ENCODE measurements at places on chromosomes 11 and 22.

- DNase-seq: no peak
Observed at GRCh38 chr22:24736526-24737053, 37.9 kb downstream of the PIWIL3 start.

DNA sequence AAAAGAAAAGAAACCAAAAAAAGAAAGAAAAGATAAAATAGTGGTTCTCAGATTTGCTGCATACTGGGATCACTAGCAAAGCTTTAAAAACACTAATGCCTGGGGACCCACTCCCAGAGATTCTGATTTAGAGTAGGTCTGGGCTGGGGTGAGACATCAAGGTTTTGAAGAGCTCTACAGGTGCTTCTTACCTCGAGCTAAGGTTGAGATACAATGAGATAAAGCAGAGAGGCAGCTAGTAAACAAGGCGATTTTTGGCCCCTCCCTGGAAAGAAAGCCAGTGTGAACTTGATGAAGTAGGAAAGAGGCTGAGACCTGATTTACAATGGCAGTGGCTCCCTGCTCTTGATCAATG lies 327.6 kb upstream of the CCDC90B start:
- DNase-seq: no peak

DNA sequence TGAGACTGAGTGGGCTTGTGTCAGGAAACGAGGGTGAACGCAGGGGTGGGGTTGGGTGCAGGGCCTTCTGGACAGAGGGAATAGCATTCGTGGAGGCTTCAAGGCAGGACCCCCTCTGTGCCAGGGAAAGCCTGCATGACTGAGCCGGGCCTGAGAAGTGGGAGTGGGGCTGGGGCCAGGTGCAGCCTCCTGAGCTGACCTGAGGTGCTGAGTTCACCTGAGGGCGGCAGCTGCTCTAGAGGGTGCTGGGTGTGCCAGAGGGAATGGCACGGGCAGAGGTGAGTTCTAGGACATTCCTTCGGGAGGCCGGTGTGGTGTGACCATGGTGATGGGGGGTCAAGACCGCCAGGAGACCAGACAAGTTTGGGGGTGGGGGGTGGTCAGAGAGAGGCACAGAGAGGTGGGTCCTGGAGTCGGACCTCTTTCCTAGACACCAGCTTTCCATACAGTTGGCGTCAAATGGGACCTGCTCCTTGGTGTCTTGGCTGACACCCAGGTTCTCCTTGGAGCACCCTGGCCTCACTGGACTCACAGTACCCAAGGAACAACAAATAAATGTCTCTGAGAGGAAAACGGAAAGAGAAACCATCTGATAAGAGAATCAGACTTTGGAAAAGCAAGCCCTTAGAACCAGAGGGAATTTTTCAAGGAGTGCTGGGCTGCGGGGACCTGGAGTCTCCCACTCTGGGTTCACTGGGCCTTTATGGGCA lies 7.7 kb downstream of the MPPED1 start:
- no peak for DNase-seq

DNA sequence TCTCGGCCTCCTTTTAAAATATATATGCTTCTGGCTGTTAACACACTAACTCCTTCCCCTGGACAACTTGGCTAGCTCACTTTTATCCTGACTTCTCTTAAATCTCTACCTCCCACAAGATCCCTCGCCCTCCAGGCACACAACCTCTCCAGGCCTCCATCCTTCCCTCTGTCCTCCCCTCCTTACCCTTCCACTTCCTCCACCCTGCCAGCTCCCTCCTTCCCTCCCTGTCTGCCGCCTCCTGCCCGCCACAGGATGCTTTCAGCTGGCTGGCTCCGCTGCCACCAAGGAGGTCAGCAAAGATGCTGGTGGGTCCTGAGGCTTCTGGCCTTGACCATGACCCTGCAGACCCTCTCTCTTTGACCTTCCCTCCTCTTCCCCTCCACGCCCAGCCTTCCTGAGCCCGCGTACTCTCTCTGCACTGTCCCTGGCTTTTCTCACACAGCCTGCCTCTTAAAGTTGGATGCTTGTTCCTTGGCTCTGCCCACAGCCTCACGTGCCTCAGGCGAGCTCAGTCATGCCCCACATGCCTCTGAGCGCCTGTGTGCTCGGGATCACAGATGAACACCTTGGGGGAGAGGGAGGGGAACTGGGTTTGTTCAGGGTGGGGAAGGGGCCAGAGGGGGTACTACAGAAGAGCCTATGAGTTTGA lies 6.7 kb downstream of the NFAM1 start:
- DNase-seq: no peak

- DNase-seq: no peak
Observed at GRCh38 chr11:35389897-35390465, 29.4 kb downstream of the SLC1A2 start.

DNA sequence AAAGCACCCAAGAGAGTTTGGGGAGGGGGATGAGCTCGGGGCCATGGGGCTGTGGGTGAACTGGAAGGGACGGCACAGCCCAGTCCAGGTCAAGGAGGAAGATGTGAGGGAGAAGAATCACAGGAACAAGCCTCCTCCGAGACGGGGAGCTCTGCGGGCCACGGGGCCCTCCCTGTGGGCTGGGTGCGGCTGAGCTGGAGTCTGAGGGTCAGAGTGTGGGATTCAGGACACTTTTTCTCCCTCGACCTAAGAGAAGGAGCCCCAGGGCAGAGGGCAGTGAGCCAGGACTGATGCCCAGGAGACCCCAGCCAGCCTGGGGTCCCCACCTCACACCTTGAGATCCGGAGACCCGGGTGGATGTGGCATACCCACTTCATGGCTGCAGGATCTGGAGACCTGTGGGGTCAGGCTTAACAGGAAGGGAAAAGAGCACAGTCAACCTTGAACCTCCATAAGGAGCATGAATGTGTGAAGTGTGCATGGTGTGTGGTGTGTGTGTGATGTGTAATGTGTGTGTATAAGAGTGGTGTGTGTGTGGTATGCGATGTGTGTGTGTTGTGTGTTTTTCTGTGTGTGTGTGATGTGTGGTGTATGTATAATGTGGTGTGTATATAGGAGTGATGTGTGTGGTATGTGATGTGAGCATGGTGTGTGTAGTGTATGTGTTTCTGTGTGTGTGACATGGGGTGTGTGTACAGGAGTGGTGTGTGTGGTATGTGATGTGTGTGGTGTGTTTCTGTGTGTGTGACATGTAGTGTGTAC lies 504.6 kb downstream of the BRD1 start:
- no peak for DNase-seq

- no peak for DNase-seq
Observed at GRCh38 chr22:22728382-22728781, 84.0 kb downstream of the GGTLC2 start.

DNA sequence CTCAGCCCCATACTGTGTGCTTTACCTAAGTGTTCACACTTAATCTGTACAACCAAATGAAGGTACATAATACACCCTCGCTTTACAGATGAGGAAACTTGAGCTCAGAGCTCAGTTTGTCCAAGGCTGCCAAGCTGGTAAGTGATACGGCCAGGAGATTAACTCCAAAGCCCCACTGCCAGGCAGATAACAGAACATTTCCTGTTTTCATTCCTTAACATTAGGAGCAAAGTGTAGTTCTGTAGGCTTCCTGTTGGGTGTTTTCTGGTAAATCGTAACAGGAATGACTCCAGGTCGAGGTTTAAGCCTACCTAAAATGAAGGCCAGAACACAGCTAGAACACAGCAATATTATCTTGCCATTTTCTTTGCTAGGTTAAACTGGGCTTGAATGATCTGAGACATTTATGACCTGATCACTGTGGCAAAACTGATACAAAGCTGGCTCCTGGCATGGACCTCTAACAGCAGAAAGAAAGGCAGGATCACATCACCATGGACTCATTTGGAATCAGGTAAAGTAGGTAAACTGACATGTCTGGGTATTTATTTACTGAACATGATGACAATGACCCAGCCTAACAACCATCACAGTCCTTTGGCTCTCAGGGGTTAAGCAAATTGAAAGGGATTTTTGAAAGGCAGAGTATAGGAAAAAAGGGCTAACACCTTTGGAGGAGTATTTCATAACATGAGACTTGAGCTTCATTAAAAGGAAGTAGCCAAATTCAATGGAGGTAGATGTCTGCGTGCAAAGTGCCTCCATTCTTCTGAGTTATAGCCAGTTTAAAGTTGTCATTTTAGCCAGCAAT lies 3.9 kb upstream of the NUP50 start:
- DNase-seq: no peak

DNA sequence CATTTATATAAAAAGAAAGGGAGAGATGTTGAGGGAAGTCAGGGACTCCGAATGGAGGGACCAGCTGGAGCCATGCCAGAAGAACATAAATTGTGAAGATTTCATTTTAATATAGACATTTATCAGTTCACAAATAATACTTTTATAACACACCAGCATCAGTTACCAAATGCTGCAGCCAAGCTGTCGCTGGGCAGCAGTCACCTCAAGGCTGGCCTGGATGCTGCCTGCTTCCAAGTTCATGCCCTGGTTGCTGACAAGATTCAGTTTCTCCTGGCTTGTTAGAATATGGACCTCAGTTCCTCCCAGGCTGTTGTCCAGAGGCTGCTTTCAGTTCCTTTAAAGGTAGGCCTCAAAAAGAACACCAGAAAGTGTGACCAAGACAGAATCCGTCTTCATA lies 30.8 kb upstream of the ALDH3B2 start:
- no peak for DNase-seq

DNA sequence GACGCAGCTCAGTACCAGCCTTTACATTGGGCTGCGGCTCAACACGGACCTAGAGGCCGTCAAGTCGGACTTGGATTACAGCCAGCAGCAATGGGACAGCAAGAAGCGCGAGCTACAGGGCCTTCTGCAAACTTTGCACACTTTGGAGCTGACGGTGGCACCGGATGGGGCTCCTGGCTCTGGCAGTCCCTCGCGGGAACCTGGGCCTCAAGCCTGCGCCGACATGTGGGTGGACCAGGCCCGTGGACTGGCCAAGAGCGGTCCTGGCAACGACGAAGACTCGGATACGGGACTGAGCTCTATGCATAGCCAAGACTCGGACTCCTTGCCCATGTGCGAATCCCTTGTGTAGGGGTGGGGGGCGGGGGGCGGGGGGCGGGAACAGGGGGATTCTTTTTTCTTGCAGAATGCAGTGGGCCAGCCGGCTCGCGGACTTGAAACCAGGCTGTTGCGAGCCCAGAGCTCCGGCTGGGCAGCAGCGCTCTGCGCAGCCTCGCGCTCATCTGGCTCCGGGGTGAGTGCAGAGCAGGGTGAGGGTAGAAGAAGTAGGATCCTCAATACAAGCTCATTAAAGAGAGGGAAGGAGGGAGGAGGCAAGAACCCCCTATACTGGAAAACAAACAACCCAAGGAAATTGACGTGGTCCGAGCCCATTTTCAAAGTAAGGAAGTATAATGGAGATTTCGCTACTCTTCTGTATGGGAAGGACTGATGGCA lies 1.8 kb downstream of the RASSF10 start:
- DNase-seq: no peak

- no peak for DNase-seq
Observed at GRCh38 chr22:37848587-37849088, 581 bp upstream of the EIF3L start.

GRCh38 chr11:19577976-19578619 lies 134.5 kb upstream of the NAV2 start:
- DNase-seq: no peak

GRCh38 chr22:34783436-34783835 lies 282.5 kb upstream of the ISX start:
- DNase-seq: no peak

GRCh38 chr22:27748751-27749191 lies 52.8 kb downstream of the MN1 start:
- no peak for DNase-seq

DNA sequence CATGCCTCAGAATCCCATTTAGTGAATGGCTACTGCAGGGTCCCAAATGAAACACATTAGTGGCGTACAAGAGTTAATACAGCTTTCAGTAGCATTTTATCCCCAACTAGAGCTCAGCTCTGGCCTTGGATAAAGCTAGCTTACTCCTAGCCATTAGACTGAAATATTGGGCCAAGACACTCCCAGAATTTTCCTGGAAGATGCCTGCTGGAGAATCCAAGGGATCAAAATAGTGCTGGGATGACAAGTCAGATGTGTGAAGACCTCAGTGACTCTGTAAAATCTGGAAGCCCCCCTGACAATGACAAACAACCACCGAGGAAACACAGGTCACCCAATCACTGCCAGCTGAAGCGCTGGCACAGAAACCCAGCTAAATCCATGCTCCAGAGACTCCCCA lies 303.1 kb upstream of the SORL1-AS1 start:
- DNase-seq: no peak

GRCh38 chr11:93392867-93393266 lies 62.3 kb downstream of the DEUP1 start:
- no peak for DNase-seq

DNA sequence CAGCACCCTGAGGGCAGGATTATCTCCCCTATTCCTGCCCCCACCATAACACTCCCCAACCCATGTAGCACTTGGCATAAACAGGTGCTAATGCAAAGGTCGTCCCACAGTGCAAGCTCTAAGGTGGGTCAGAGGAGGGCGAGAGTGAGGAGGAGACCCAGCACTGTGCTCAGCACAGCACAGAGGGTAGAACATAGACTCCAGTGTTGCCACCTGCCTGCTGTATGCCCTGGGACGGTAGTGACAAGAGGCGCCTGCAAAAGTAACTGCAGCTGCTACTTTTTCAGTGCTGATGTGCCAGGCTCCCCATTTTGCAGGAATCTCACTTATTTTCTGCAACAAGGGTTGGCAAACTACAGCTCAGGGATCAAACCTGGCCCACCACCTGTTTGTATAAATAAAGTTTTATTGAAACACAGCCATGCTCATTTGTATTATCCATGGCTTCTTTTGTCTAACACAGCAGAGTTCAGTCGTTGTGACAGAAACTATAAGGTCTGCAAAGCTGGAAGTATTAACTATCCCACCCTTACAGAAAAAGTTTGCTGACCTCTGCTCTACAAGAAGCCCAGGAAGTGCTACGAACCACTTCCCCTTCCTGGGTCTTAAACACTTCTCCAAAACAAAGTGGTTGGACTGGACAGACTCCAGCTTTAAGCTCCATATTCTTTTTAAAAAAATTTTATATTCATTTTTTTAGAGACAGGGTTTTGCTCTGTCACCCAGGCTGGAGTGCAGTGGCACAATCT lies 16.9 kb upstream of the CDC42BPG start:
- DNase-seq: no peak

DNA sequence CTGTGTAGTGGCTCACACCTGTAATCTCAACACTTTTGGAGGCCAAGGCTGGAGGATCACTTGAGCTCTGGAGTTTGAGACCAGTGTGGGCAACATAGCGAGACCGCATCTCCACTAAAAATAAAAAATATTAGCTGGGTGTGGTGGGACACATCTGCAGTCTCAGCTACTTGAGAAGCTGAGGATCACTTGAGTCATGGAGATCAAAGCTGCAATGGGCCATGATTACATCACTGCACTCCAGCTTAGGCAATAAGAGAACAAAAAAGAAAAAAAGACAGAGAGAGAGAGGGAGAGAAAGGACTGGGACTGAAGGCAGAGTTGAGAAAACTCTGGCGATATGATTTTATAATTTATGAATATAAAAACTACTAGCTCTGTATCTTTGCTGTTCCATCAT lies 473.1 kb downstream of the LRRC4C start:
- DNase-seq: no peak

DNA sequence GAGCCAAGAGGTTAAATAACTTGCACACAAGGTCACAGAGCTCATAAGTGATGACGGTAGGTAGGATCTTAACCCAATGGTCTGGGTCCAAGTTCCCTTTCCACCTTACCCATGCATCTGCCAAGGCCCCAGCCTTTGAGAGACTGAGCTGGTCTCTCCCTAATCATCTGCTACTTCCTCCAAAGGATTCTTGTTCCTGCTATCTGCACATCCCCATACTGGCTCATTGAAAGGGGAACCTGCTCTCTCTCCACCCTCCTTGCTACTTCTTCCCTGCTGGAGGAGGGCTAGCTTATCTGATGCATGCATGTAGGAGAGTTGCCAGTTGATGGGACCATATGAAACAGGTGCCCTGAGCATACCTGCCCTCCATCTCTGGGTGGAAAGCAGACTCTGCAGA lies 47.7 kb downstream of the COMMD9 start:
- DNase-seq: no peak

- no peak for DNase-seq
Observed at GRCh38 chr11:68854273-68854958, 12.7 kb upstream of the CPT1A start.
